ENCODE measurements at places on chromosomes 13 and 19.

GRCh38 chr13:73169971-73170370, 111.2 kb downstream of the KLF5 start:
- no peak for DNase-seq

DNA sequence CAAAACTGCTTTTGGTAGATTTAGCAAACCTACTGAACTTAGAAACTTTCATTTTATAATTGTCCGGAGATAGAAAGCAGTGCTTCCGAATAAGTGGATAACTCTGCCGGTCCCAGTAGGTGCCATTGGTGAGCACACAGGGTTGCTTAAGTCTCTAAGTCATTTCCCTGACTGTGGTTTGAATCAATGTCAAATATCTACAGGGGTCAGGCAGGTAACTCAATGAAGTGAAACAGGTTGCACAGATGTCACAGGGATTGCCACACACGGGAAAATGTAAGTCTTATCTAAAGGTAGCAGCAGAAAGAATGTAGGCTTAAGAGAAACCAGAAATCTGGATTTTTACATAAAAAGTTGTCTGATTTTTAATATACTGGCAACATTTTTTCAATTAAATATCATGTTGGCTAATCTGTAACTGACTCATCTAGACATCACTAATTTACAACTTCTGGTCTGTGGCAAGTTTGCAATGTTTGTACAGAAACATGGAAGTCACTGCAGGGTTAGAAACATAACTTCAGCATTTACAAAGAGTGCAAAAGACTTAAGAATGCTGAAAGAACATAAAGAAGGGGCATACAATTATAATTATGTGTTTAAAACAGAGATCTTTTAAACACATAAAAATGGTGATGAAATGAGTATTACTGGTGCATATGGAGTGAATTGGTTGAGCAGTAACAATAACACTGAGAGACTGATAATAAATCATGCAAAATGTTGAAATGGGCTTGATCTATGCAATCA, 14.3 kb upstream of the LRRC63 start:
- DNase-seq = no peak

- peak; percentile 44 for DNase-seq
Observed at GRCh38 chr19:43798546-43799409, 3.5 kb downstream of the LYPD5 start.

DNA sequence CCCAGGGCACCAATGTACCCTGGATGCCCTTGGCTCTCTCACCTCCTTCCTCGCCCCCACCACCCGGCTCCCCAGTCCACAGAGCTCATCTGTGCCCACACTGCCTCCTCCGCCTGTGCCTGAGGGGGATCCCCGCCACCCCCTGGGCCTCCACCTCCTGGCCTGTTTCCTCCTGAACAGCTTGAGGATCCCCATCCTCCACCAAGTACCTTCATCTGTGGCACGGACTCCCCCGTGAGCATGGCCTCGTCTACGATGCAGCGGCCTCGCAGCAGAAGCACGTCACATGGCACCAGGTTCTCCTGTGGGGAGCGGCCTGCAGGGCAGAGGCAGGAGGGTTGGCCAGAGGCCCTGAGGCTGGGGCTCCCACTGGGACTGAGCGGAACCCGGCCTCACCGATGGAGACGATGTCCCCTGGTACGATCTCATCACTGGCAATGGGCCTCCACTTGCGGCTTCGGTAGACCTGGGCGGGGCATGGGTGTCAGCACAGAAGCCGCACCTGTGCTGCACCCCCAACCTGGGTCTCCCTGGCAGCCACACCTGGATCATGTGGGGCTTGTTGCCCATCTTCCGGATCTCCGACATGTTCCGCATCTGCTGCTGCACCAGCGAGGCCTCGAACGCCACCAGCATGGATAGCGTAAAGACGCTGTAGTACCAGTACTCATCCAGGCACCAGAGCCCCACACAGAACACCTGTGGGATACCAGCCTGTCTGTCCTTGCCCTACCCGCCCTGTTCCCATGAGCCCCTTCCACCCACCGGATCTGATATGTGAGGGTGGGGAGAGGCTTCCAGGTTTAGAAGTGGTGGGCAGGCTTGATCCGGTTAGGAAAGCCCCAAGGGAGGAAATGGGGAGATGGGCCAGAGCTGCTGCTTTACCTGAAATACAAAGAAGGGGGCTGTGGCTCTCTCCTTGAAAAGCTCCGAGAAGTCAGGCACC, 6.8 kb downstream of the ATP13A1 start:
- DNase-seq = no peak

DNA sequence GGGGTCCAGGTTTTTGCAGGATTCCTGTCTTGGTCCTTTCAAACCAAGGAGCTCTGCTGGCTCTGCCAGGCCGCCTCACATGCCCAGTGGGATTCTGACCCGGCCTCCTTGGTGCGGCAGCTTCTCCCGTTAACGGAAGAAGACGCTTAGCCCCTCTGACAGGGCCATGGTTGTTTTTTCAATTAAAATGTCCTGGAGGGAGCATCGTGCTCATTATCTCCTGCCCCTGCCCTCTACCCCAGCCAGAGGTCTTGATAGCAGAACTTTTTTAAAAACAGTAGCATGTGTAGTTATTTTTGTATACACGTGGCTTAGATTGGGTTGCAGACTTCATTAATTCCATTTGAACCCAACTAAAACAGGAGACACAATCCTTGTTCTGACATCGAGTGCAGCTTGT, 11.5 kb upstream of the RPS15 start:
- no peak for DNase-seq

DNA sequence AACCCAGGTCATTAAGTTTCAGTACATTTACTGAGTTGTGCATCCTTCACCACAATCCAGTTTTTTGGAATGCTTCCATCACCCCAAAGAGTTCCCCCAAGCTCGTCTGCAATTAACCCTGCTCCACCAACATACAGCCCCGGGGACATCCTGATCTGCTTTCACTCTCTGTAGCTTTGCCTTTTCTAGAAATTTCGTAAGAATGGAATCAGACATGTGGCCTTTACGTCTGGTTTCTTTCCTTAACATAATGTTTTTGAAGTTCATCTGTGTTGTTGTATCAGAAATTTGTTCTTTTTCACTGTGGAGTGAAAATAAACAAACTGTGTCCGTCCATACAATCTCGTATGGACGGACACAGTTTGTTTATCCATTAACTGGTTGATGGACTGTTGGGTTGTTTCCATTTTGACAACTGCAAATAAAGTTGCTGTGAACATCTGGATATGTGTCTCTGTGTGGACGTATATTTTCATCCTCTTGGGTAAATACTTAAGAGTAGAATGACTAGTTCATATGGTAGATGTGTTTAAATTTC, 2.9 kb downstream of the KLHL26 start:
- no peak for DNase-seq

DNA sequence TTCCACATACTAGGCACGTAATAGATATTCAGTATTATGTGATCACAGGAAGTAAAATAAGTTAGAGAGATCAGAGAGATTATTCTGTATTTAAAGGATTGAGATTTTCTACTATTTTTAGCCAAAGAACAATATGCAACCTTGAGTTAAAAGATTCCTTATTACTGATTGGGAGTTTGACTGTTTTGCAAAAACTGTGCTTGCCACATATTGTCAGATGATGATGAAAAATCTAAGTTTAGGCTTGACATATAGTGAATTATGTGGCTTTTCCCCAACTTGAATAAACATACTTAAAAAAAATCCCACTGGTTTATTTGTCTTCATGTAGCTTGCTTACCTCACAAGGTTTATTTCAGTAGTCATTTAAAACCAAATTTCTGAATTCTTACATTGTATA, 194.4 kb downstream of the KCNRG start:
- no peak for DNase-seq
